ENCODE measurements at places on chromosomes 12 and 14. TPM values are rescaled to one million over a fixed set of nuclear protein-coding genes. Genes with fewer than 3 reads are reported as not detected.
A peak's percentile ranks its signal among the peaks of the same experiment; 100 is the strongest.

Gene CLEC14A
- not detected for total RNA-seq

Gene PTPRB
- total RNA-seq, result 0.31 TPM

Gene NABP2
- 81.6 TPM for total RNA-seq

Gene SLC5A8
- not detected for total RNA-seq

DNA sequence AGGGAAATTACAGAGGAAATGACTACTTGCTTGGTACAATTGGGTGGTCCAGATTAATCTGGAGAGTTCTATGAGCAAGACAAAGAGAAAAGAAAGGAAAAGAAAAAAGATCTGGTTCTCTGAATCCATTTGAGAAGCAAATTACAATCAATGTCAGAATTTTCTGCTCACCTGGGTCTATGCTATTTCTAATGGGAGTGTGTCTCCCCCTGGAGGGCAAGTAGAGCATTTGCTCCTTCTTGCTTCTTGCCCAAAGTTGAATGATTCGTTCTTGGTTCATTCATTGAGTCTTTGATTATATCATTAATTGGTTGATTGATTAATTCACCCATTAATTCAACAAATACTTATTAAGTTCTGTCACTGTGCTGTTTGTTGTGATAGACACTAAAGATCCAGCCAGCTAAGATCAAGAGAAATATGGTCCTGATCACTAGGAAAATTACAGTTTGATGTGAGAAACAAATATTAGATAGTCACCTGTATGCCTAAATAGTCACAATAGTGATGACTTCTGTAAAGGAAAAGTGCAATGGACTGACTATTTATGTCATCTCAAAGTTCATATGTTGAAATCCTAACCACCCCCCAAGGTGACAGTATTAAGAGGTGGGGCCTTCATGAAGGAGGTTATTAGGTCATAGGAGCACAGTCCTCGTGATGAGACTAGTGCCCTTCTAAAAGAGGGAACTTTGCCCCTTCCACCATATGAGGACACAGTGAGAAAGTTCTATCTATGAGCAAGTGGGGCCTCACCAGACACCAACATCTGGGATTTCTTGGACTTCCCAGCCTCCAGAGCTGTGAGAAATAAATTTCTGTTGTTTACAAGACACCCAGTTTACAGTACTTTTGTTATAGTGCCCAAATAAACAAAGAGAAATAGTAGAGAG lies 8.0 kb upstream of the ASB8 start:
- peaks cover 16% of the 10 kb centered on the region for H3K27me3 ChIP-seq
- H3K36me3 ChIP-seq, result no peaks in the 10 kb centered on the region
- H3K27ac ChIP-seq, result no peak overlapping the region
- no peaks in the 10 kb centered on the region for H3K4me1 ChIP-seq

DNA sequence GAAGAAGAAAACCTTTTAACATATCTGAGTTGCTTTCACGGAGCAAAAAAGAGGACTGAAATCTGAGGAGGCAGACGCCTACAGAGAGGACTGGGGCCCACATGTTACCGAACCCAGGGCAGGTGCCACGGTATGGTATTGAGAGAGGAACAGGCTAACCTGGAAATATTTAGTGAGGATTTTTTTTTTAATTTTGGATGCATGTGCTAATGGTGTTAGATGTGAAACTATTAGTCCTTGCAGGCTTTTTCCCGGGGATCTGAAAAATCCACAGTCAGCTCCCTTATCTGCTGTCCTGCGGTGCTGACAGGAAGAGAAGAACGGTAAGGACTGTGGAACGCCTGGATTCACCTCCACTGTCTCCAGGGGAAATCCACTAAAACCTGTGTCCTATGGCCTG lies 819.7 kb downstream of the TMEM121 start:
- no peak for DNase-seq
- no peaks in the 10 kb centered on the region for H3K36me3 ChIP-seq
- peaks cover 10% of the 10 kb centered on the region for H3K27me3 ChIP-seq
- no peak overlapping the region for H3K27ac ChIP-seq
- H3K4me1 ChIP-seq, result no peaks in the 10 kb centered on the region

DNA sequence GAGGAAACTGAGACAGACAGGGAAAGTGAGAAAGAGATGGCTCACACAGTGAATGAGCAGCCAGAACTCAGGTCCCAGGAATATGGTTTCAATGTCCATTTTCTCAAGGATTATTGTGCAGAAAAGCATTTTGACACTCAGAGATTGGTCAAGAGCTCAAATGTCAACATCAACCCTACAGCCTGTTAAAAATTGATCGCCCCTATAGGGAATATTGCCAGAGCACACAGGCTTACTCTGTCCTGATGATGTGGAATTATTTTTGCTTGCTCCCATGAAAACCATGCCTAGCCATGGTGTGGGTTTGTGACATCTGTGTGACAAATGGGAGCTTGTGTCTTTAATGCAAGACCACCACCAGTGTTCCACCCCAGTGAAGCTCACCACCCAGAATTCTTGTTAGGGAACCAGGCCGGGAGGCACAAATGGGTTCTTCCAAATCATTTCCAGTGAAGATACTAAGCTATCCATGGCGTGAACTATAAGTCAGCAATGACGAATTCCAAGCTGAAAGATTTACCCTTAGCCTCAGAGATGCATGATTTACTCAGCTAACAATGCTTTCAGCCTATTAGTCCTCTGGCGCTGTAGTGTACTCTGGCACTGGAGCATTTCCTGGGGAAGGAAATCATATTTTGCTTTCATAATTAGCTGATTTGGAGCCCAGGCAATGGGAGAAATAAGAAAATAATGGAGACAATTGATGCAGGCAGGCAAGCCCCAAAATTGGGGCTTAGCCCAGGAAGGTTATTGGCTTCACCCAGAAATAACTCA lies 1188.2 kb upstream of the TMEM132C start:
- DNase-seq, result no peak
- H3K27ac ChIP-seq, result no peak overlapping the region
- H3K27me3 ChIP-seq, result peaks cover 29% of the 10 kb centered on the region
- H3K4me1 ChIP-seq, result peaks cover 4% of the 10 kb centered on the region
- H3K4me3 ChIP-seq, result no peak overlapping the region

DNA sequence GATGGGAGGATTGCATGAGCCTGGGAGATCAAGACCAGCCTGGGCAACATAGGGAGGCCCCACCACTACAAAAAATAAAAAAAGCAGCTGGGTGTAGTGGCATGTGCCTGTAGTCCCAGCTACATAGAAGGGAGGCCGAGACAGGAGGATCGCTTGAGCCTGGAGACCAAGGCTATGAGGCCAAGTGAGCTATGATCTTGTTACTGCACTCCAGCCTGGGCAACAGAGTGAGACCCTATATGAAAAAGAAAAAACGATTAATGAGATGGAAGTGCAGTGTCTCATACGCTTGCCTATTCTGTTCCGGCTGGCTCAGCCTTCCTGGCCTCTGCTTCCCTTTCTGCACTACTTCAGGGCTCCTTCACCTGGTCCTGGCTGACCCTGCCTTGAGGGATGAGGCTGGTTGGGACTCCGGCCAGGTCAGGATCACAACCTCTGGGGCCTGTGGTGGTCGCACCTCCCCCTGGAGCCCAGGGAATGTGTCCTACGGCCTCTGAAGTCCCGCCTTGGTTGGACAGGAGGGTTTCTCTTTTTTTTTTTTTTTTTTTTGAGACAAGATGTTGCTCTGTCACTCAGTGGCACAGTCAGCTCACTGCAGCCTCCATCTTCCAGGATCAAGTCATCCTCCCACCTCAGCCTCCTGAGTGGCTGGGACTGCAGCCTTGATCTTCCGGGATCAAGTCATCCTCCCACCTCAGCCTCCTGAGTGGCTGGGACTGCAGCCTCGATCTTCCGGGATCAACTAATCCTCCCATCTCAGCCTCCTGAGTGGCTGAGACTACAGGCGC lies 10.7 kb downstream of the TEDC1 start:
- no peak overlapping the region for H3K4me3 ChIP-seq
- no peak overlapping the region for H3K27ac ChIP-seq
- DNase-seq, result no peak
- H3K27me3 ChIP-seq, result no peaks in the 10 kb centered on the region

GRCh38 chr12:51976376-51977160 lies 25.1 kb downstream of the ACVR1B start:
- peak overlapping the region; percentile 13 for H3K27ac ChIP-seq
- peak overlapping the region; percentile 74 for H3K4me3 ChIP-seq
- DNase-seq, result no peak
- H3K36me3 ChIP-seq, result peaks cover 12% of the 10 kb centered on the region
- peaks cover 76% of the 10 kb centered on the region for H3K4me1 ChIP-seq

DNA sequence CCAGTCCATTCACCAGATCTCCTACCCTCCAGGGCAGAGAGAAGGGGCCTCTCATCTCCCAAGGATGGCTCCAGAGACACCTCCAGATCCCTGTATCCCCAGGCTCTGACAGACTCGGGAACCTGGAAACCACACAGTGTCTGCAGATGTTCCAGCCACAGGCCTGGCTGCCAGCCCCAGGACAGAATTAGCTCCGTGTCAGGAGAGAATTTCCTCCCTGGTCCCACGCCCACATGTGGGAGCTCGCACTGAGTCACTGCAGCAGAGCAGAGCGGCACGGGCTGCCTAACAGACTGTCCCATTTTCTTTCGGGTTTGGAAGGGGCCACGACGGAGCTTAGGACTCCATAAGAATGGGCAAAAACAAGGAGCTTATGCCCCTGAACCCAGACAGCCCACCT lies 33.6 kb downstream of the CMKLR1 start:
- no peaks in the 10 kb centered on the region for H3K27me3 ChIP-seq
- H3K4me3 ChIP-seq, result peak overlapping the region; percentile 93
- H3K36me3 ChIP-seq, result no peaks in the 10 kb centered on the region
- H3K4me1 ChIP-seq, result peaks cover 82% of the 10 kb centered on the region
- DNase-seq, result no peak
- peak overlapping the region; percentile 87 for H3K27ac ChIP-seq

DNA sequence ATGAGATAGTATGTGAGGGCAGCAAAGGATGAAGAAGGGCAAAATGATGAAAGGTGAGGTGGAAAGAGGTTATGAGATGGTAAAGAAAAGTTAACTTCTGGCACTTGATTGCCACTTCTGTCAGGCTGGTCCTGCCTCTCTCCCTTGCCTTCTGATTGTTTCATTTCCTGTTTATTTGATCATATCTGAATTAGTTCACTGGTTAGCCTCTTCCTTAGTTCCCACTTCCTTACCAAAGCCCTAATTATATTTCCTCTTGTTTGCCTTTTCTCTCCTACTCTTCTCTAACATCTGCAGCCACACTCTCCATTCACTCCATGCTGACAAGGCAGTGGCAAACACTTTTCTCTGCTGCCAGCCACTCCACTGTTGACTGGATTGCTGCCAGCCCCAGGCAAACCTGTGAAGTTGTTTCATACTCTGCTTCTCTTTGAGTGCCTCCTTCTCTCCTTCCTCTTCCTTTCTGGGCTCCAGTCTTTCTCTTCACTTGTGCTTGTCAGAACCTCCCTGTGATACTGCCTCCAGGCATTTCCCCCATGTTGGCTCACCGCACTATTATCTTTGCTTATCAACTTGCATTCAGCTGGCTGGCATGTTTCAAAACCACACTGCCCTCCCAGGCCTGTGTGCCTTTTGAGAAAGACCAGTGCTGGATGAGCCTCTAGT lies 8.1 kb downstream of the PNP start:
- peak overlapping the region; percentile 69 for H3K4me3 ChIP-seq
- no peaks in the 10 kb centered on the region for H3K27me3 ChIP-seq
- no peak for DNase-seq

DNA sequence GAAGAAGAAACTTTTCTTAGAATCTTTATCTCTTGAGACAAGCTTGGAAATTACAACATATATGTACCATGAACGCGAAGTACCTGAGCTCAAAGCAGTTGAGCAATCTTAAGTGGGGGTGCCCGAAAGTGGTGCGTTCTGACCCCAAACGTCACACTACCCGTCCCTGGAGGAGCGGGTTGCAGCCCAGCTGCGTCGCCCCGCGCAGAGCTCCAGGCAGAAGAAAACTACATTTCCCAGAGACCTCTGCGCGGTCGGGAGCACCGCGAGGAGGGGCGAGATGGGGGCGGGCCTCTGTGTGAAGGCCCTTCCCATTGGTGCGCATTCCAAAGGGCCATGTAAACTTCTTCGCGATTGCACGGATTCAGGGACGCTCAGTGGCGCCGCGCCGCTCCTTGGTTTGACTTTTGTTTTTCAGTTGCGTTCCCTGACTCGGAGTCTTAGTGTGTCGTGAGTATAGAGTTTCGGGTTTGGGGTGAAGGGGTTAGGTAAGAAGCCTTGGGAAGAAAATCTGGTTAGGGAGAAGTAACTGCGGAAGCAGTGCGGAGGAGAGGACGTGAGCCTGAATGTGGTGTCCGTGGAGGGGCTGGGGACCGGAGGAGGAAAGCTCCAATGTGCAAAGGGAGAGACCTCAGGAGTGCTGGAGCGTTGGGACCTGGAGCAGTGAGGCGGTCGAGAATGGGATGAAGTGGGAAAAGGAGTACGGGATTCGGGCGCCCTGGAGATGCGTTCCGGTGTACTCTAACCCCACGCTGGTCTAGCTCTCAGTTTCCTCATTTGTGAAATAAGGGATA lies at the start of gene CCDC77:
CCDC77 (plus strand) TSS at position 410 of the 794 bp plus-strand sequence. CDS start 7,740 bp downstream, outside the sequence.
- H3K4me1 ChIP-seq, result no peaks in the 10 kb centered on the region
- H3K27ac ChIP-seq, result no peak within 1 kb of the TSS

DNA sequence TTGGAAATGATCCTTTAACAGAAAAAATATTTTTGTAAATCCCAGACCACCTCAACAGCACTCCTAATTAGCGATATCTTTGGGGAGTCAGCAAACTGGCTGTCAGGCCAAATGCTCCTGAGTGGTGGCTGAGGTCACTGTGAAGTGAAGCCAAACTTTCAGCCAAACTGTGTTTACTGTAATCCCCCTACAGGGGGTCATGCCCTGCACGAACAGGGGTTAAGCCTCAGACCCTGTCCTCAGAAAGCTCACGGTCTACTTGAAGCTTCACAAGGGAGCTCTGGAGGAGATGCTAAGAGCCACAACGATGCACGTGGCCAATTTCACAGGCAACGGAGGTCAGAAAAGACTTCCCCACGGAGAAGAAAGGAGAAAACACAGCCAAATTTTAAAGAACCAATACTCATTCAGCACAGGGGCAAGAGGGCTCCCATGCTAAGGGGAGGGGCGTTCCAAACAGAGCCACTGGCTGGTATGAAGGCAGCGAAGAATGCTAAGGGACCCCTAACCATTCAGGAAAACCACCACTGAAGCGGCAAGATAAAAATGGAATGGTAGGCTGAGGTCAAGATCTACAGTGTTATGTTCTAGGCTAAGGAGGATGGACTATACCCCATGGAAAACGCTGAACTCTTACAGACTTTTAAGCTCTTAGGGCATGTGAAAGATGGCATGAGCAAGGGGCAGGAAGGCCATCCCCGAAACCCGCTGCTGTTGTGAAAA lies 105.4 kb downstream of the ITPR2 start:
- no peak overlapping the region for H3K27ac ChIP-seq
- H3K27me3 ChIP-seq, result no peaks in the 10 kb centered on the region
- no peak for DNase-seq
- no peak overlapping the region for H3K4me3 ChIP-seq

GRCh38 chr12:25436206-25437030 lies 116.7 kb downstream of the LMNTD1 start:
- DNase-seq, result peak; percentile 63
- peaks cover 7% of the 10 kb centered on the region for H3K4me1 ChIP-seq
- no peaks in the 10 kb centered on the region for H3K27me3 ChIP-seq
- H3K36me3 ChIP-seq, result no peaks in the 10 kb centered on the region
- peak overlapping the region; percentile 83 for H3K4me3 ChIP-seq
- H3K27ac ChIP-seq, result peak overlapping the region; percentile 76

All from natural killer cell treated with Interleukin-12 subunit alpha and Interleukin-12 subunit beta and Interleukin-15 and Interleukin-18, amount 100 ng/mL, for 72 hours (primary cell).